ENCODE measurements at places on chromosomes 2 and 18. TPM values are rescaled to one million over a fixed set of nuclear protein-coding genes. Genes with fewer than 3 reads are reported as not detected.

The SLC35G4 gene
- not detected for total RNA-seq

The RAPGEF4 gene
- 13.9 TPM for total RNA-seq

The CCBE1 gene
- 3.3 TPM for total RNA-seq

The ABCG8 gene
- not detected for total RNA-seq

The UGT1A8 gene
- not detected for total RNA-seq

The MERTK gene
- 35.0 TPM for total RNA-seq

The C2orf66 gene
- total RNA-seq = under 0.01 TPM

The TRPM8 gene
- total RNA-seq = not detected

The SNTG2 gene
- total RNA-seq = not detected

The UGT1A4 gene
- not detected for total RNA-seq

The TM4SF20 gene
- total RNA-seq = not detected

The PFN4 gene
- total RNA-seq = not detected

The CSRNP3 gene
- 0.19 TPM for total RNA-seq

The DQX1 gene
- total RNA-seq = under 0.01 TPM

The DCDC2C gene
- not detected for total RNA-seq

The ZNG1B gene
- total RNA-seq = 18.3 TPM

The SLC14A1 gene
- total RNA-seq = not detected

The PIEZO2 gene
- total RNA-seq = 103 TPM

The MTLN gene
- 36.6 TPM for total RNA-seq

The ARPC2 gene
- 566 TPM for total RNA-seq

The CFC1 gene
- total RNA-seq = not detected

The CD28 gene
- total RNA-seq = under 0.01 TPM

The SCYGR1 gene
- not detected for total RNA-seq

The FAM237A gene
- total RNA-seq = not detected

The MAP3K19 gene
- total RNA-seq = not detected

The TTC32 gene
- 7.2 TPM for total RNA-seq

The CCDC142 gene
- 22.9 TPM for total RNA-seq

The CCDC74A gene
- 5.9 TPM for total RNA-seq

The ATP6V1B1 gene
- not detected for total RNA-seq

The ASIC4 gene
- total RNA-seq = not detected

The DHRS9 gene
- 3.7 TPM for total RNA-seq

The KATNAL2 gene
- 0.98 TPM for total RNA-seq

The C2orf92 gene
- total RNA-seq = 2.0 TPM

The TXNDC2 gene
- total RNA-seq = 0.10 TPM

Measured in vein endothelial cell (primary cell).